ENCODE measurements at places on chromosomes 7 and 10.

GRCh38 chr10:117408436-117409384 lies 33.5 kb upstream of the PDZD8 start:
- DNase-seq, result no peak

DNA sequence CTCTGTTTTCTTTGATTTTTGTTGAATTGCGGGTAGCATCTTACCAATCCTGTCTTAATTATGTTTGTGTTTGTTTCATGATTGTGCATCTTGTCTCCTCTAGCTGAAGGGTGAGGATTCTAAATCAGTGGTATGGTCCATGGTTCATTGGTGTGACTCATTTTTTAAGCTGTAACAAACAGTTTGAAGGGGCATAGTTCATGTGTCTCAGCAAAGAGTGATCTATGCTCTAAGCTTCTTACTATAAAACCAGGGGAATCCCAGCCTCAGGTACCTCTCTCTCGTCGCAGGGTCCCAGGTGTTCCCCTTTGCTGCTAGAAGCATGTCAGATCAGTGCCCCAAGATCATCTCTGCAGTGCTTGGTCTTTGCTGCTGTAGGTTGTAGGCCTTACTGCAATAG lies 100.1 kb downstream of the OTUD1 start:
- DNase-seq, result no peak

DNA sequence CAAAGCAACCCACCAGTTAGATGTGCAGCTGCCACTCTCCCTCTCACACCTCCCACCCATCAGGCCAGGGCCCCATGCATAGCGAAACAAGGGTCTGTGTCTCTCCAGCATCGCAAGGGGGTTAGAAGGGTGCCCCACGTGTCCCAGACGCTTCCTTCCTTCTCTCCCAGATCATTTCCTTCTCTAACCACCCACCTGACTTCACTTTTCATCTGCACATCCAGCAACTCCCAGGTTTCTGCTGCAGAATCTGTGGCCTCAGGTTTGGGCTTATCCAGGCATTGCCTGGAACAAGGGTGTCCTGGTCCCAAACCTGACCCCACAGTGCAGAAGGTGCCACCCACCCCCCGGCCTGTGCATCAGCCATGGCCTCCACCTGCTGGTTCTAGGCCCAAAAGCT lies 14.4 kb downstream of the PDIA4 start:
- no peak for DNase-seq

GRCh38 chr7:32506266-32507054 lies 11.2 kb downstream of the AVL9 start:
- DNase-seq, result no peak

- no peak for DNase-seq
Measured at GRCh38 chr7:122846591-122846990, 39.7 kb downstream of the CADPS2 start.

GRCh38 chr10:42992156-42992956 lies 84.5 kb upstream of the RET start:
- DNase-seq, result no peak

DNA sequence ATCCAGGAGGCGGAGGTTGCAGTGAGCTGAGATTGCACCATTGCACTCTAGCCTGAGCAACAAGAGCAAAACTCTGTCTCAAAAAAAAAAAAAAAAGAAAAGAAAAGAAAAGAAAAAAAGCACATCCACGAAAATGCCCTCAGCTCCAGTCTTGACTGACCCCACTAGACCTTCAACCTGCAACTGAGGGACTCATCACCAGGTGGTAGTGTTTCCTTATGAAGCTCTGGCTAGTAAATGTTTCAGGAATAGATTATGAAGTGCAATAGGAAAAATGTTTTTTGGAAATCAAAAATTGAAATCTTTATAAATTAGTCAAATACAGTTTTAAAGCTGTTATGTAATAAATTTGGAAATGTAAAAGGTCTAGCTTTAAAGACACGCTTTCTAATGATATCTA lies 22.4 kb downstream of the TLL2 start:
- no peak for DNase-seq

DNA sequence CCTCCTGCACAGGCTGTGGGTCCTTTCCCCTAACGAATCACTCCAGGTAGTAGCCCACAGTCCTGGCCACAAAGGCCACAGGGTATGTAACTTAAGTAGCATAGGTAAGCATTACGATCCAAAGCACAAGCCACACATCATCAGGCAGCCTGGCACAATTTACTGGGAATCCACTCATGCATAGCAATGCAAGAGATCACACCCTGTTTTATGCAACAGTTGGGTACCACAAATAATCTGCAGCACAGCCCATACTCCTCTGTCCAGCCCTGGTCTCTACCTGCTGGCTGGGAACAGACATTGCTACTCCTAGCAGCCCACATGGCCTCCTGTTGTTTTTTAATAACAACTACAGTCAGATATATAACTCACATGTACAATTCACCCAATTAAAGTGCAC lies 34.3 kb downstream of the SRPK2 start:
- no peak for DNase-seq

GRCh38 chr10:79496896-79497295 lies 15.4 kb upstream of the EIF5AL1 start:
- no peak for DNase-seq

GRCh38 chr7:155203059-155203881 lies 94.4 kb upstream of the INSIG1 start:
- no peak for DNase-seq

DNA sequence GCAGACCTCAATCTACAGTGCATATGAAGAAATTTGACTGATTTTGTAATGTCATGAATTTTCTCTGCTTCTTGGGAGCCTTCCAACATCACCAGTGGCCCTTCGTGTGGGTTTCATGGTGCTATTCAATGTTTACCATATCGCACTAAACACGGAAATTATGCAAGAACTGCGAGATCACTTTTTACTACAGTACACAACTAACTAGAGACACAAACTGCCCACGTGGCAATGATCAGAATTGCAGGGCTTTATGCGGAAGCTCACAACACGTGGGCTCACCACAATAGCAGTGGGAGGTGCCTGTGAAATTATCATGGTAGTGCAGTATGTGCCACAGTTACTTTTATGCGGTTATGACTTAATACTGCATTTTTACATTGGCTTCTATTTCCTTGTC lies 449.7 kb upstream of the KLF6 start:
- no peak for DNase-seq

DNA sequence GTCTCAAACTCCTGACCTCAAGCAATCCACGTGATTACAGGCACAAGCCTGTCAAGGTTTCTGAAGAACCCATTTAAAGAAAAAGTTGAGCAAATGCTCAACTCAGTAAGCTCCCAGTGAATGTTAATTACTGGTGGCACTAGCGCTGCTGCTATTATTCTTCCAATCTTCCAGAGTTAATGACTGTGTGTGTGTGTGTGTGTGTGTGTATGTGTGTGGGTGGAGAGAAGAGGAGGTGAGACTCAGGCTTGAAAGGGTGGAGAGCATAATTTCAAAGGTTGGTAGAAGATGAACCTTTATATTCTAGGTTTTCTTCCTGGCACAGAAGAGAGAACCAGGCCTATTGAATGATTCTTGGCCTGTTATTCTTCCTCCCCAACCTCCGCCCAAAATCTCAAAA lies 11.6 kb upstream of the NPVF start:
- no peak for DNase-seq

GRCh38 chr10:84302223-84302622 lies 26.2 kb upstream of the CCSER2 start:
- DNase-seq, result no peak

- no peak for DNase-seq
Measured at GRCh38 chr10:10279906-10280305, 737.8 kb upstream of the CELF2 start.

GRCh38 chr10:110006358-110007160 lies 1.2 kb upstream of the ADD3 start:
- DNase-seq, result no peak

DNA sequence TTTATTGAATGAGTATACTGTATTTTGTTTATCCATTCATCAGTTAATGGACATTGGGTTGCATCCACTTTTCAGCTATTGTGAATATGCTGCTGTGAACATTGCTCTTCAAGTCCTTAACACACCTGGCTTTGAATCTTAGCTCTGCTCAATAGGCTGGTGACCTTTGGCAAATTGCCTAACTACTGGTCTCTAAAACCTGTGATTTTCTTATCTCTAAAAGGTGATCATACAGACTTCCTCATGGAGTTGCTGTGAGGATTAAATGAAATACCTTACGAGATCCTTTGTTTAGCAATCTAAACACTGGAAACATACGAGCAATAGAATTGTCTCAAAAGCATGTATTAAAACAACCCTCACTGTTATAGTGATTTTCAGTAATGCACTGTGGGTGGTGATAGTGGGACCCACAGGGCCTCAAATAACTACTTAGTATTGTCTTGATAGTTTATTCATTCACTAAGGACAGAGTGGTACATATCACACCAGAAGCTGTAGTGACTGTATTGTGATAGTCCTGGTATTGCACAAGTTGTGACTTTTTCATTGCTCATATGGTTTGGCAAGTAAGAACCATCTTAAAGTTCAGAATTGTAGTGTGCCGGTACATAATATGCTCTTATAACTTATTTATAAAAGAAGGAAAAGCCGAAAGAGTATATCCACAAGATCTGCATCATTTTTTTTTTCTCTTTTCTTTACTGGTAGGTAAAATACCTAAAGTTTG lies 257.6 kb downstream of the EXOC4 start:
- no peak for DNase-seq

DNA sequence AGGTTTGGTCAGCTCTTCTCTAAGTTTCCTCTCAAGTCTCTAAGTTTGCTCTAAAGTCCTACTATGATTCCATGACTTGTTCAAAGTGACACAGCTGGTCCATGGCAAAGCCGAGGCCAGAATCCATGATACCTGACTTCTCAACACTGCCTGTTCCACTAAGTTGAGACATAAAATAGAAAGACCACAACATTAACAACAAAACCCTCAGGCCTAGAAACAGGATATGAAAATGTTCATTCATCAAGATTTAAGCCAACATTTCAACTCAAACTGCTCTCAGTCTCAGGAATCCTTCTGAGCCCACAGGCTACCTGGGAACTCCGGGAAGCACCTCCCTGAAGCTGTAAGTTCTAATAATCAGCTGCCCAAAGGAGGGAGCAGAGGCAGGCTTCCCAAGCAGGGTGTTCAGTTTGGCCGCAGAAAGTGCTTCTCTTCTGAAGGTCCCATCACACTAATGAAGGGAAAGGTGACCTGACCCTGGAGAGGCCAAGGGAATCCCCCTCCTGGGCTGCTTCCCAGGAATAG lies 62.9 kb downstream of the STK17A start:
- no peak for DNase-seq

GRCh38 chr10:46329690-46330016 lies 42.9 kb downstream of the ANTXRL start:
- DNase-seq, result no peak

DNA sequence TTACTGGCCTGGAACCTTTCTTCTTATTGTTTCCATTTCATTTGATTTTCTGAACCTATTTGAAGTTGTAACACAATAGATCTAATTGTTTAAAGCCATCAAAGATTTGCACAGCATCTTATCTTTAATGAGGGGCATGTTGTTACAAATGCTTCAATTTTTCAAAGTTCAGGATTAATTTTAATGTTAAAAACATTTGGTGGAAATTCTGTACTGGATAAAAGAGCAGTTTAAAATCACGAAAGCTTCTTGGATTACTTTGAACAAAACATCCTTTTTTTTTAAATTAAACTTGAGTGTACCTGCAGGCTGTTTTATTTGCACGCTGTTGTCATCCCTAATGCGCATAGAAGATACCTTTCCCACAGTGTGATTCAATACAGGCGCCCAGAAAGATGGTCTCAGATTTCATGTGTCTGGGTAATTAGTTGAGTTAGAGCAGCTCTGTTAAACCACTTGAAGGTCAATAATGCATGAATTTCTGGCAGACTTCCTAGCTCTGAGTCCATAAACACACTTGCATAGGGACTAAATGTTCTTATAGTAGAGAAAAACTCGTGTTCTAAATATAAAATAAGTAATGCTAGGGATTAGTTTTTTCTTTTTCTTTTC lies 29.3 kb upstream of the DDX50 start:
- no peak for DNase-seq

GRCh38 chr10:124612611-124613498 lies 131.3 kb downstream of the FAM53B start:
- no peak for DNase-seq

DNA sequence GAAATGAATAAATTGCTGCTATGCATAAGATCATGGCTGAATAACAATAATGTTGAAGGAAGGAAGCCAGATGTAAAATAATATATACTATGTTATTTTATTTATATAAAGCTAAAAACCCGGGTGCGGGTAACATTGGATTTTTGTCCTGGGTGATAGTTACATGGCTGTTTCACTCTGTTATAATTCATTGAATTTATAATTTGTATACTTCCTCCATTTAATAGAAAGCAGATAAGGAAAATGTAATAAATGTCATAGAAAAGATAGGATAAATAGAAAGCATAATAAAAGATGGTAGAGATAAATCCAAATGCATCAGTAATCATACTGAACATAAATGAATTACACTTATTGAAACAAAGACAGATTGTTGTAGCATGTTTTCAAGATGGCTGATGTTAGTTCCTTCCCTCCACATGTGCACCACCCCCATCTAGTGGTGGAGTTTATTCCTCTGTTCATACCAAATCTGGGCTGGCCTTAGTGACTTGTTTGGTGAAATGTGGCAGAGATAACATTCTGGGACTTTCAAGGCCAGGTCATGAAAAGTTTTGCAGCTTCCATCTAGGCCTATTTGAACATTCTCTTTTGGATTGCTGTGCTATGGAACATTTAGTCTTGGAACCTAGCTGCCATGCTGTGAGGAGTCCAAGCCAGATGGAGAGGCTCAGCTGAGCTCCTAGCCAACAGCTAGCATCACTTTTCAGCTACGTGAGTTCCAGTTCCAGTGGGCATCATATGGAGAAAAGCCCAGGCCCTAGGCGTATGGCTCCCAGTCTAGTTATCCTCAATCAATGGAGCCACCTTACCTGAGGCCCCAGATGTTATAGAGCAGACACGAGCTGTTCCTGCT lies 46.9 kb downstream of the AHCYL2 start:
- peak; percentile 19 for DNase-seq

- no peak for DNase-seq
Measured at GRCh38 chr7:137967143-137968018, 34.5 kb downstream of the CREB3L2 start.

GRCh38 chr7:22426463-22427094 lies 69.6 kb upstream of the RAPGEF5 start:
- DNase-seq, result no peak

DNA sequence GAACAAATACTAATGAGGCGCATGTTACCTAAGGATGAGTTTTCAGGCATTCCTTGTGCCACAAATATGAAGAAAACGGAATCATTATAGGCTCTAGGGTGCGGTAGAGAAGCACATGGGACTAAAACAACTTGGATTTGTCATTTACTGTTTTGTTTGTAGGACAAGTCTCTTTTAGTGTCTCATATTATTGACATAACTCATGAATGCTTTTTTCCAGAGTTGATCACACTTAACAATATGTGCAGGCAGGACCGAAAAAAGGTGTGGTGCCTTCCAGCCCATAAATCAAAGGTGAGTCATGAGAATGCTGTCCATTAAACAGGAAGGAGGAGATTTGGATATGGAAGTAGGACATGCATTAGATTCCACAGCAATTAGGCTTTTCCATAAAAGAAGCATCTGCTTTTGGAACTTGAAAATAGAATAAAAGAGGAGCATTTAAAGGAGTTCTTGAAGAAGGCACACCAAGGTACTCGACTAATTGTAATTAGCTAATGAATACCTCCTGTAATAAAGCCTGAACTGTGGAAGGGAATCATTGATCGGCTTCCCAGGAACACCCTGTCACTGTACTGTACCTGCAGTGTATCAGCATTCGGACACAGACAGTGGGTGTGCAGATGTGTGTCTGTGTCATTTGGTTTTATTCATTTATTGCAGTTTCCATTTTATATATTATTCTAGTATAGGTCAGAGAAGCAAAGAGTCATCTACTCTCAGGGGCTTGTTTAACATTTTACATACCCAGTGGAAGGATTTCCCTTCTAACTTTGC lies 119.7 kb upstream of the KLF14 start:
- DNase-seq, result no peak
